ENCODE measurements at places on chromosomes 5 and 9.

- no peak for DNase-seq
These were observed 91.4 kb downstream of the ZNF366 start for GRCh38 chr5:72415616-72416325.

GRCh38 chr9:35729700-35730485 lies 2.1 kb downstream of the TLN1 start:
- DNase-seq: peak; percentile 24

GRCh38 chr9:69168709-69169217 lies 5.3 kb upstream of the TJP2 start:
- peak; percentile 84 for DNase-seq

DNA sequence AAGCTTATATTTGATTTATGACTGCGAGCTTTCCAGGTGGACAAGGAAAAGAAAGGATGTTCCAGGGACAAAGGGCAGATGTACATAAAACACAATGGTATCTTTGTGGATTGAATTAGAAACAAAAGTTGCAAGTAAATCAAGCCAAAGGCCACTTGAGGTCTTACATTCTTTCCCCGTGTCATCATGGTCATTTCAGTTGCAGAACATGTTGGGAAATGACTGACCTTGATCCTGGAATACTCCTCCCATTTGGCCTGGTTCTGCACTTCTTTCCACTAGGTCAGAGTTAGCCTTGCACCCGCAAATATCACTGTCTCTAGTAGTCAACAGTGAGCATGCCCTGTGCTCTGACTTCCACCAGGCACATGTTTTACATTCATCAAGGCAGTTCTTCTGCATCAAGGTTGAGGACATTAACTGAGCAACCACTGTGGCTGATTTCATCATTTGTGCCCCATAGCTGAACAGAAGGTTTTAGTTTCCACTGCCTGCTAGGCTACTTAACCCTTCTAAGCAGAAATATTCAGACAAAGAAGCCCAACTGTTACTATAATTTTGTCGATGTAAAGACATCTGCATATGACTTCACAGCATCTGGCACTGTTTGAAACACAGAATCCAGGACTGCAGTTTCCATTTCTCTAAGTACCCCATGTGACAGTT lies 1161.7 kb upstream of the DMAC1 start:
- no peak for DNase-seq

- no peak for DNase-seq
These were observed 161.4 kb downstream of the GIN1 start for GRCh38 chr5:102958481-102959011.

GRCh38 chr5:110048491-110048890 lies 358.8 kb downstream of the MAN2A1 start:
- DNase-seq: no peak

DNA sequence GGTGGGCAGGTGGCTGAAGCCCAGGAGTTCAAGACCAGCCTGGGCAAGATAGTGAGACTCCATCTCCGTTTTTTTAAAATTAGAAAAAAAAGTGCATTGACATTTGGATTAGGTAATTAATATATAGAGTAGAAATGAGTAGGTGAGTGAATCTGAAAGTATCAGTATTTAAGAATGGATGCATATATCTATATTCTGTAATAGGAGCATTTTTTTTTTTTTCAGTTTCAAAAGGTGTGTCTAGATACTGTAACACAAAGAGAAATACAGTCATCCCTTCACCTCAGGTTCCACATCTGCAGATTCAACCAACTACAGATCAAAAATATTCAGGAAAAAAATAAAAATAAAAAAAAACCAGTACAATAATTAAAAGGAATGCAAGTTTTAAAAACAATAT lies 50.8 kb downstream of the RBM27 start:
- DNase-seq: no peak

GRCh38 chr9:109316207-109316640 lies 4.6 kb downstream of the EPB41L4B start:
- DNase-seq: no peak

DNA sequence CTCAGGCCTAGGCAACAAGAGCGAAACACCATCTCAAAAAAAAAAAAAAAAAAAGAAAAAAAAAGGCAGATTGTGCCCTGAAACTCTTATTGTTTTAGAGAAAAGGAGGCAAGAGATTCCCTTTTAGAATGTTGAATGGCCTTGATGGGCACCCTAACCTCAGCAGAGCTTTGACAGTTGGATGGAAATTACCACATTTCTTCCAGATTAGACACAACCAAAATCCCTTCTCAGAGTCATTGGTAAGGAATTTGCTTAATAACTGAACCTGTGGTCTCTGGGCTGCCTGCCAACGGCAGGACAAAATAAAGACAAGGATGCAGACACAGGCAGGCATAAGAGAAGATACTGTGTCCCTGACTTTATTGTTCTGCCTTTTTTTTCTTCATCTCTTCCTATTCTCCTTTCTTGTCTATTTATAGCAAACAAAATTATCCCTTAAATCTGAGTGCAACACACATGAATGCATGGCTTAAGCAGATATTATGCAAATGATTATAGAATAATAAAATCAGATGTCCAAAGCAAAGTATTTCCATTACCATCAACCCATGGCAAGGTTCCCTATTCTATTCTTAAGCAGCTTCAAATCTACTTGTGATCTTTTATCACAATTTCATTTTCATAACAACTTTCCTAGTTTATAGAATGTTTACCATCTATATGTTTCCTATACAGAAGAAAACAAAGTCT lies 37.3 kb upstream of the TRIO start:
- no peak for DNase-seq

DNA sequence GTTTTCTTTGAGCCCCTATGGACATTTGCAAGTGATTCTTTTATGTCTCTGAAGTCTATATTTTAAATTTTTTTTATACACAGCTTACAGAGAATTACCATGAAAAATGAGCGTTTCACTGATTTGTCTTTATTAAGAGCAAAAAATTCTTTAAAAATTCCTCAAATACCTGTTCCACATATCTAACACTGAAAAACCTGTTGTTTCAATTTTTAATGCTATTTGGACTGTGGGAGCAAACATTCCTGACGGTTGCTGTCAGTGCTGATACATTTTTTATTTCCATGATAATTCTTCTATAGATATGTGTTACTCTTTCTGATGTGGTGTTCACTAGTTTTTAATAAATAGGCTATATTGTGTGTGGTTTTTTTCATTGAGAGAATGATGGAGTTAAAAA lies 199.8 kb downstream of the GDNF start:
- no peak for DNase-seq

DNA sequence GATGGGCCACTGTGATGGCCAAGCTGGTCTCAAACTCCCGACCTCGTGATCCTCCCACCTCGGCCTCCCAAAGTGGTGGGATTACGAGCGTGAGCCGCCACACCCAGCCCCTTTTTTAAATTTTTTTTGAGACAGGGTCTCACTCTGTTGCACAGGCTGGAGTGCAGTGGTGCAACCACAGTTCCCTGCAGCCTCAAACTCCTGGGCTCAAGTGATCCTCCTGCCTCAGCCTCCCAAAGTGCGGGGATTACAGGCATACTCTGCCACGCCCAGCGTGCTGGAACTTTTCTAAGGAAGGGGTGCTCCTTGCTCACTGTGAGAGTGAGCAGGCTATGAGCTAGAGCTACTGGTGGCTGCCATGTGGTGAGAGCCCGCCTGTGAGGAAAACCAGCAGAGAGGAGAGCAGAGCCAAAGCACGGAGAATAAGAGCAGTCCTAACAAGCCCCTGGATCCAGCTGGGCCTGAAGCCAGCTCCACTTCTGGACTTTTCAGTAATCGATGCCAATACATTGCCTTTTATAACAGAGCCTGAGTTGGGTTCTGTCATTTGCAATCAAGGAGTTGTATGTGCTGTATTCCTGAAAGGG lies 75.5 kb upstream of the UNC5A start:
- DNase-seq: no peak

DNA sequence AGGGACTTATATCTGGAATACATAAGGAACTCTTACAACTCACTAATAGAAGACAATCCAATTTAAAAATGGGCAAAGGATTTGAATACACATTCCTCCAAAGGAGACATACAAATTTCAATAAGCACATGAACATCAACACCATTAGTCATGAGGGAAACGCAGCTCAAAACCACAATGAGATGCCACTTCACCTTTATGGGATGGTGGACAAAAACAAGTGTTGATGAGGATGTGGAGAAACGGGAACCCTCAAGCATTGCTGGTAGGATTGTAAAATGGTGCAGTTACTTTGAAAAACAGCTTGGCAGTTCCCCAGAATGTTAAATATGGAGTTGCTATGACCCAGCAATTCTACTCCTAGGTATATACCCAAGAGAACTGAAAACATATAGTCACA lies 72.7 kb upstream of the IER5L start:
- no peak for DNase-seq

- DNase-seq: no peak
These were observed 23.3 kb upstream of the NDUFB6 start for GRCh38 chr9:32596096-32596865.

GRCh38 chr9:120892748-120893610 lies 16.0 kb upstream of the PHF19 start:
- peak; percentile 96 for DNase-seq

DNA sequence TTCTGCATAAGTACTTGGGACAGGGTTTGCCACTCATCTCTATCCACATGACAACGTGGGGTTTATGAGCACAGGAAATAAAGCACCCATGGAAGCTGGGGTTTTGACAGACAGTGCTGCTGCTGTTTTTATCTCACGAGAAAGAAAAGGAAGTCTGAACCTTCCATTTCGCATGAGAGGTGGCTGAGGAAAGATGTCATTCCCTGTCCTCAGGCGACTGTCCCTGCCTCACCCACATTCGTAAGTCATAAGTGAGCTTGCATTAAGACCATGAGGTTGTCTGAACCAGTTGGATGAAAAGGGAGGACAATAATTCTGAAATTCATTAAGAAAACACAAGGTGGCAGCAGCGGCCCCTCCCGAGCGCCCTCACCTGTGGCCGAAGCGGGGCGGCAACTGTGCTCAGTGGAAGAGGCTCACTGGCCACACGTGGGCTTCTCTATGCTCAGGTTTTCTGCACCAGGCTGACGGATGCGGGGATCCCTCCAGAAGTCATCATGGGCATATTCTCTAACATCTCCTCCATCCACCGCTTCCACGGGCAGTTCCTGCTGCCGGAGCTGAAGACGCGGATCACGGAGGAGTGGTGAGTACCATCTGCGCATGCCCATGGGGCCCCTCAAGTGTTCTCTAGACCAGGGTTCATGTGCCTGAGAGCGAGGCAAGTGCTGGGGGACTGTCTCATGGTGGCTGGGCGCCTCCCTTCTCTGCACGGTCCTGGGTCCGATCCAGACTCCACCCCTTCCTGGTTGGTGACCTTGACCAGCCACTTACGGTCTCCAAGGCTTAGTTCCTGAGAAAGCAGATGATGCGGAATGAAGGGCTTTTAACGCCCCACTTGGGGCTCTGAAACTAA lies 54.7 kb upstream of the SUSD3 start:
- peak; percentile 66 for DNase-seq

- DNase-seq: no peak
These were observed 1862.0 kb upstream of the ACO1 start for GRCh38 chr9:30522486-30522885.

GRCh38 chr9:72473474-72474261 lies 47.7 kb upstream of the TMC1 start:
- DNase-seq: peak; percentile 10

Data from MM.1S (cell line).